ENCODE measurements at places on chromosomes 1 and 21. TPM values are rescaled to one million over a fixed set of nuclear protein-coding genes. Genes with fewer than 3 reads are reported as not detected.

The GBP4 gene
- polyA plus RNA-seq: 43.1 TPM

The SELL gene
- 1,329 TPM for polyA plus RNA-seq

The RGS8 gene
- not detected for polyA plus RNA-seq

The FAM43B gene
- polyA plus RNA-seq: not detected

The SAMD13 gene
- not detected for polyA plus RNA-seq

GRCh38 chr1:237528545-237528944 lies 362.2 kb downstream of the ZP4 start:
- peaks cover 2% of the 10 kb centered on the region for H3K27me3 ChIP-seq
- no peaks in the 10 kb centered on the region for H3K4me1 ChIP-seq
- no peaks in the 10 kb centered on the region for H3K36me3 ChIP-seq
- DNase-seq: no peak

DNA sequence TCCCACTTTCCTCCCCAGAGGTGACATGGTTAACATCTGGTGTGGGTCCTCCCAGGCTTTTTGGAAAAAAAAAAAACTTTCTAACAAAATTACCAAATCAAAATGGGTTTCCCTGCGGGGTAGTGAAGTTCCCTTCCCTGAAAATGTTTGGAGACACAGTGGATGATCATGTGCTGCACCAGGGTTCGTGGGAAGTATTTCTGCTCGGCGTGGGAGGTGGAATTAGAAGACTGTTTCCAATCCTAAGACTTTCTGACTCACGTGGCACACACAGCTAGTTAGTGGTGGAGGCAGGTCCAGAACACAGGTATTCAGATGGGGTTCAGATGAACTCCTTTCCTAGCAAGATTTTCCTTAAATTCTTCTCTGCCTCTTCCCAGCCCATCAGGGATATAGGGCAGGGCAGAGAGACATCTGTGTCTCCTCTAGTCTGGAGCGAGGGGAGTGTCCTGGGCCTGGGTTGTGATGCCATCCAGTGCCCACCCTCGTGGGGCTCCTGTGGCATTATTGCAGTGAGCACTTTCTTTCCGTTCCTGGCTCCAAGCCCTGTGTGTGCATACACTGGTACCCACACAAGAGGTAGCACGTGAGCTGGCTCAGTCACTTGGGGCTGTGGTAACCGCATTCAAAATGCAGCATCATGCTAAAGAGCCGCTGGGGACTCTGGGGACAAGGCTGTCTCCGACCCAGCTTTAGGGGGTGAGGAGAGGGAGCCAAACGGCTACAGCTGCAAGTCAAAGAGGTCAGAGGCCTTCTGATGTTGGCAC lies 27.5 kb downstream of the KCNC4 start:
- peaks cover 2% of the 10 kb centered on the region for H3K27me3 ChIP-seq
- no peak for DNase-seq
- H3K36me3 ChIP-seq: no peaks in the 10 kb centered on the region
- no peak overlapping the region for H3K27ac ChIP-seq
- no peaks in the 10 kb centered on the region for H3K4me1 ChIP-seq
- H3K4me3 ChIP-seq: no peak overlapping the region

DNA sequence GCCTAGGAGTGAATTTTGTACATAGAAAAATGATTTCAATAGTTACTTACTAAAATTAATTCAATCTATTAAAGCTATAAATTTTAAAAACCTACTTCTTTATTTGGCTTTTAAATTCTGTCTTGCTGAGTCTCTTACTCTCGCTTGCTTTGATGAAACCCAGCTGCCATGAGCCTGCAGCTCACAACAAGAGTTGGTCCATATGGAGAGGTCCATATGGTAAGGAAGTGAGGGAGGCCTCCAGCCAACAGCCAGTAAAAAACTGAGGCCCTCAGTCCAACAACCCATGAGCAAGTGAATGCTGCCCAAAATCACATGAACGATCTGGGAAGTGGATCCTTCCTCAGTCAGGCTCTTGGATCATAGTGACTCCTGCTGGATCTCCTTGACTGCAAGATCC lies 89.9 kb upstream of the CXADR start:
- no peak overlapping the region for H3K27ac ChIP-seq
- peaks cover 3% of the 10 kb centered on the region for H3K36me3 ChIP-seq
- no peaks in the 10 kb centered on the region for H3K4me1 ChIP-seq
- no peak for DNase-seq
- H3K27me3 ChIP-seq: no peaks in the 10 kb centered on the region
- H3K4me3 ChIP-seq: no peak overlapping the region

- H3K4me1 ChIP-seq: no peaks in the 10 kb centered on the region
- no peak overlapping the region for H3K27ac ChIP-seq
- no peaks in the 10 kb centered on the region for H3K36me3 ChIP-seq
- no peak for DNase-seq
- no peak overlapping the region for H3K4me3 ChIP-seq
- H3K27me3 ChIP-seq: no peaks in the 10 kb centered on the region
These were observed 167.1 kb upstream of the OLFM3 start for GRCh38 chr1:102163799-102164198.

DNA sequence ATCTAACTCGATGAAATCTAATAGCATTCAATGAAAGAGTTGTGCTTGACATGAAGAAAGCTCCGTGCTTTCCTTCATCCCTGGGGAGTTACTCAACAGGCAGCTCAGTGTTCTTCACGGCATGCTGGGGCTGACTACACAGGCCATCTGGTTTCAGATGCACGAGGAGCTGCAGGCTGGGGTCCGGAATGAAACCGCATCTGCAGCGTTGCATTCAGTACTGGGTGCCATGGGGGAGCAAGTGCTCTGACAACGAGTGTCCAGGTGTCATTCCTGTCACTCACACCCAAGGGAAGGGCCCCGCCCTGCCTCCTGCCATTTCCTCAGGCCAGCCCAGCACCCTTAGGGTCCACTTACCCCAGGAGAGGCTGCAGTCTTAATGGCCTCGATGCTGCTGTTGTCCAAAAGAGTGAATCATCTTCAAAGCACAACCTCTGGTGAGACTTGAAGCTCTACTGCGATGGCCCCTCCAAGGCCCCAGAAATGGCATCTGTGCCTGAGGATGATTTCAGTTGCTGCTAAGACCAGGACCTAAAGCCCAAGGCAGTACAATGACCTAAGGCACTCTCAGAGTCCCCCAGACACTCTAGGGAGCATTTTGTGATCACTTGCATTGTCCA lies 61.4 kb downstream of the STUM start:
- no peaks in the 10 kb centered on the region for H3K27me3 ChIP-seq
- H3K27ac ChIP-seq: no peak overlapping the region
- DNase-seq: no peak
- no peaks in the 10 kb centered on the region for H3K4me1 ChIP-seq

- H3K27me3 ChIP-seq: peaks cover 4% of the 10 kb centered on the region
- no peaks in the 10 kb centered on the region for H3K4me1 ChIP-seq
- no peak overlapping the region for H3K27ac ChIP-seq
- DNase-seq: no peak
- H3K36me3 ChIP-seq: no peaks in the 10 kb centered on the region
These were observed 8.1 kb downstream of the CACNA1S start for GRCh38 chr1:201104141-201104540.

DNA sequence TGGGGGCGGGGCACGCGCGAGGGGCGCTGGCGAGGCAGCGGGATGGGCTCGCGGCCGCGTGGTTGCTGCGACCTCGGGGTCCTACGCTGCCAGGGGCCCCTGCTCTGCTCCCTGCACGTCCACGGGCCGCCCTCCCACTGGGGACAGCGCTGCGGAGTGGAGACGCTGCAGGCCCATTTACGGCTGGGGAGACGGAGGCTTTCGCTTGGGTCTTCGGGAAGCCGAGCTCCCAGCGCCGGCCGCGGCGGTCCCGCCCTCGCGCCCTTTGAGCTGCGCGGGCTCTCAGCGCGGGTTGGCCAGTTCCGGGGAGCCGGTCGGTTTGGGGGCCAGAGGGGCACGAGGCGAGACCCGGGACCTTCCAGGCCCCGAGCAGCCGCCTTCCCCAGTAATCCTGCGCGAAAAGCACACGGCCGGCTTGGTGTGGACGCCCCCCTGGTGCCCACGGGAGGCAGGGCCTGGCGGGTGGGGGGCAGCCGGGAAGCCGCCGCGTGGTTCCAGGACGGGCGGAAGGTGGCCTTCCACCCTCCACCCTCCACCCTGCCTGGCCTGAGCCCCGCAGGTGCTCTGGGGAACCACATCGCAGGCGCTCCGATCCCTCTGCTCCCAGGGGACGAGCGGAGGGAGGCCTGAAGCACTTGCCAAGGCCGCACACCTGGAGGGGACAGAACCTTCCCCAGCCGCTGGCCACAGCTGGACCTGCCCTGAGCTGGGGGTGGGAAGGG lies 570 bp upstream of the PEX10 start:
- peak overlapping the region; percentile 73 for H3K4me3 ChIP-seq
- no peaks in the 10 kb centered on the region for H3K36me3 ChIP-seq
- H3K27ac ChIP-seq: no peak overlapping the region
- no peak for DNase-seq
- peaks cover 46% of the 10 kb centered on the region for H3K4me1 ChIP-seq

DNA sequence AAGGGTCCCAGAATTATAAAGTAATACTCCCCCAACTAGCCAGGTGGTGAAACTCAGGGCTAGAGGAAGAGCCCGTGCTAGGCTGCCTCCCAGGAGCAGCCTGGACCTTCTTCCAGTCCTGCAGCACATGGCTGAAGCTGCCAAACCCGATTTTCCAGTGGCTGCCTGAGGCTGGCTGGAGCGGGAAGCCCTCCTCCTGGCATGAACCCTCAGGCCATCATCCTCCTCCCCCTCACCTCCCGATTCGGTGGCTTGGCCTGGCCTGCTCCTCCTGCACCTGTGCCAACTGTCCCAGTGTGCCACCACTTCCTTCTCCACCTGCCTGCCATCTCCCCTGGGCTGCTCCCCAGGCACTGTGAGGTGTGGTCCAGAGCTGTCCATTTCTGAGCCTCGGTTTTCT lies 3.0 kb upstream of the TSPAN1 start:
- no peak overlapping the region for H3K27ac ChIP-seq
- DNase-seq: no peak
- H3K27me3 ChIP-seq: peaks cover 2% of the 10 kb centered on the region
- no peaks in the 10 kb centered on the region for H3K36me3 ChIP-seq
- H3K4me3 ChIP-seq: no peak overlapping the region
